IPS DF 6.9 (cell line): ENCODE measurements at places on chromosomes 7 and 10.

DNA sequence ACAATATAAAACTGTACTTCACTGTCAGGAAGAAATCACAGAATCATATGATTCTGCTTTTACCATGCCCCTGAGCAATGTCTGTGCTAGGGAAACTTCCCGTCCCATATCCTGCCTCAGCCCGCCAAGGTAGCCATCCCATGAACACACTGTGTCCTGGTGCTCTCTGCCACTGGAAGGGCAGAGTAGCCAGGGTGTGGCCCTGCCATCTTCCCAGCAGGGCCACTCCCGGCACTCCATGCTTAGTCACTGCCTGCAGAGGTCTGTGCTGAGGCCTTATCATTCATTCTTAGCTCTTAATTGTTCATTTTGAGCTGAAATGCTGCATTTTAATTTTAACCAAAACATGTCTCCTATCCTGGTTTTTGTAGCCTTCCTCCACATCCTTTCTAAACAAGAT is 31.8 kb downstream of the AP3M1 start:
- DNase-seq = no peak
- H3K4me1 ChIP-seq = no peaks in the 10 kb centered on the region
- no peaks in the 10 kb centered on the region for H3K27me3 ChIP-seq
- H3K4me3 ChIP-seq = no peak overlapping the region
- no peak overlapping the region for H3K27ac ChIP-seq

- H3K27ac ChIP-seq = no peak overlapping the region
- H3K36me3 ChIP-seq = no peaks in the 10 kb centered on the region; the same call in 1 of the 2 replicates
- H3K4me1 ChIP-seq = peaks cover 10% of the 10 kb centered on the region
- peaks cover 24% of the 10 kb centered on the region for H3K27me3 ChIP-seq
- peak overlapping the region; percentile 45; the same call in 1 of the 2 replicates for H3K4me3 ChIP-seq
These were observed 1.6 kb downstream of the SPOCK2 start for GRCh38 chr10:72086466-72087391.

- peaks cover 8% of the 10 kb centered on the region for H3K4me1 ChIP-seq
- no peaks in the 10 kb centered on the region for H3K27me3 ChIP-seq
- no peaks in the 10 kb centered on the region; the same call in 1 of the 2 replicates for H3K36me3 ChIP-seq
- no peak overlapping the region for H3K27ac ChIP-seq
- H3K4me3 ChIP-seq = no peak overlapping the region
These were observed 276.8 kb downstream of the ELFN1 start for GRCh38 chr7:1946773-1947450.

GRCh38 chr10:110432084-110432483 is 65.6 kb upstream of the DUSP5 start:
- no peak overlapping the region for H3K27ac ChIP-seq
- H3K36me3 ChIP-seq = no peaks in the 10 kb centered on the region
- no peaks in the 10 kb centered on the region for H3K27me3 ChIP-seq
- H3K4me3 ChIP-seq = no peak overlapping the region
- DNase-seq = no peak

DNA sequence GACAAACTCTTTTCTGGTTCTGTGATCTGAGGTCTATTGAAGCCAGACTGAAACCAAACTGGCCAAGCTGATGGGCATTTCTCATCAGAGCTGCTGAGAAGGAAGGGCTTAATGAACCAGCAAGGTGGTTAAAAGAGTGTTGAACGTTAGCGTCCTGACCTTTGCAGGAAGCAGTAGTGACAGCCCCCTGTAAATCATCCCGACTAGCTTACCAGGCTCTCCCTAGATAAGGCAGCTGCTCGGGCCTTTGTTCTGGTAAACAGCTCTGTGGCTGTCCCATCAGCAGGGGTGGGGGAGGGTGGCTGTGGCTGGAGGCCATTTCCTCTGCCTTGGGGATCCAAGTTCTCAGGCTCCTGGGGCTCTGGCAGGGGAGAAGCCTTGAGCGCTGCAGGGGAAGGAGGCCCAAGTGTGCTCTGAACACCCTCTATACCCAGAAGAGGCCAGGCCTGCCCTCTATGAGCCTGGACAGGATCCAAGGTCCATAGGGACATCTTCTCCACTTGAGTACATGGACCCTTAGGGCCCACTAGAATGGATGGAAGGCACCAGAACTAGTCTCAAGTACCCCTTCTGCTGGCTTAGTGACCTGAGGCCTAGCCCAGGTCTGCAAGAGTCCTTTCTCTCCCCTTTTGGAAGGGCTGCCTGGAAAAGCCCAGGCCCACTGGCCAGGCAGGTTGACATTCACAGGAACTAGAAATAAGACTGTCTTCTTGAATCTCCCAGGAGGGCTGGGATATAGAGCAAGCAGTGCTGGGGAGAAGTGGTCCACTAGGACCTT is 134.6 kb downstream of the ARHGAP22 start:
- H3K36me3 ChIP-seq = no peaks in the 10 kb centered on the region; the same call in 1 of the 2 replicates
- H3K4me1 ChIP-seq = peaks cover 4% of the 10 kb centered on the region
- H3K27ac ChIP-seq = no peak overlapping the region
- H3K4me3 ChIP-seq = no peak overlapping the region
- DNase-seq = no peak

DNA sequence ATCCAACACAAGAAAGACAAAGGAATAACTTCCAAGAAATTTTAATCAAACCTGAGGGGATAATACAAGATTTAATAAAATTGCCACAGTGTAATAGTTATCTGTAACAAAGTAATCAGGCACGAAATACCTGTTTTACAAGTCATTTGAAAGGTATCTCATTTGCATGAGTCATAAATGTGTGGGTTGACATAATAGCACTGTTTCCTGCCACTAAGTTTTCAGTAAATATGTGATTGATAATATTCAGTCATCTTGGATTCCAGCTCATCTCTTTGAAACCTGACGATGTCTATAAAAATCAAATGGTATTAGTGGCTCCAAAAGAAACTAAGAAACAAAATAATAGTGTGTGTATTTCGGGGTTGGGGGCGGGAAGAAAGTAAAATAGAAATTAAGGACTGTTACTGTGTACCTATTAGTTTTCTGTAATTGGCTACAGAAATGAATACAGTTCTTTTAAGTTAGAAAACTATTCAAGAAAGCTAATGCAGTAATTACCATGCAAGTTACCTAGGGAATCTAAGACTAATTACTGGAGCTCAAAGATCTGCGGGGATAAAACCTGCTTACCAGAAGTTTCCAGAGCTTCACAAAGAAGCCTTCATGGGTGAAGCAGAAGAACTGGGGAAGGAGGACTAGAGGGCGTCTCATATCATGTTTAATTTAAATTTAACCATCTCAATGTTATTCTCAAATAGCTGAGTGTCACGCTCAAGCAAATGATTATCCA is 100.7 kb downstream of the ST8SIA6 start:
- no peaks in the 10 kb centered on the region for H3K27me3 ChIP-seq
- no peaks in the 10 kb centered on the region for H3K36me3 ChIP-seq
- no peaks in the 10 kb centered on the region for H3K4me1 ChIP-seq
- H3K27ac ChIP-seq = no peak overlapping the region
- no peak for DNase-seq

GRCh38 chr7:120600607-120601006 is 257.3 kb downstream of the TSPAN12 start:
- no peaks in the 10 kb centered on the region for H3K27me3 ChIP-seq
- H3K4me3 ChIP-seq = no peak overlapping the region
- H3K27ac ChIP-seq = no peak overlapping the region
- no peak for DNase-seq
- no peaks in the 10 kb centered on the region for H3K36me3 ChIP-seq

DNA sequence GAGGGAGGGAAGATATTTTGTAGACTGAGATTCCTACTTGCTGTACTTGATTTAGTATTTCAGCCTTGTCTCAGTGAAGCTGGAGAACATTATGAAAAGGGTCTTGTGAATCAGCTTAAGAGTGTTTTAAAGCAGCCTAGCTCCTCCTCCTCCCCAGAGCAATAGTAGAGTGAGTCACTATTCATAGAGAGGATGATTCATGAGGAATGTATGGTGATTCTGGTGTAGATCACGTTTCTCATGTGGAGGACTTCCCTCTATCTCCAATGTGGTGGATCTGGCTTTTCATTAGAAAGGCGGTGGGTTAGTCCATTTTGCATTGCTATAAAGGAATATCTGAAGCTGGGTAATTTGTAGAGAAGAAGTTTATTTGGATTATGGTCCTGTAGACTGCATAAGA is 340.1 kb upstream of the CHRM2 start:
- no peaks in the 10 kb centered on the region for H3K27me3 ChIP-seq
- H3K4me1 ChIP-seq = no peaks in the 10 kb centered on the region
- DNase-seq = no peak
- no peak overlapping the region for H3K27ac ChIP-seq

- H3K27ac ChIP-seq = no peak overlapping the region
- no peaks in the 10 kb centered on the region for H3K27me3 ChIP-seq
- no peaks in the 10 kb centered on the region for H3K36me3 ChIP-seq
- DNase-seq = no peak
- no peak overlapping the region for H3K4me3 ChIP-seq
These were observed 63.4 kb upstream of the C1QL3 start for GRCh38 chr10:16585103-16585502.

- no peaks in the 10 kb centered on the region for H3K36me3 ChIP-seq
- no peak overlapping the region for H3K27ac ChIP-seq
- DNase-seq = no peak
- H3K4me1 ChIP-seq = 0 out of 2 replicates have a peak, but pooled peaks cover 4% of the 10 kb centered on the region
- no peaks in the 10 kb centered on the region for H3K27me3 ChIP-seq
- no peak overlapping the region for H3K4me3 ChIP-seq
These were observed 57.4 kb downstream of the PIP4K2A start for GRCh38 chr10:22657024-22657423.

GRCh38 chr10:123149568-123150270 is 1.8 kb downstream of the HMX2 start:
- DNase-seq = no peak
- H3K36me3 ChIP-seq = no peaks in the 10 kb centered on the region
- H3K27me3 ChIP-seq = peaks cover 58% of the 10 kb centered on the region
- peak overlapping the region; percentile 22; the same call in 1 of the 2 replicates for H3K4me3 ChIP-seq
- H3K4me1 ChIP-seq = peaks cover 12% of the 10 kb centered on the region; the same call in 1 of the 2 replicates

DNA sequence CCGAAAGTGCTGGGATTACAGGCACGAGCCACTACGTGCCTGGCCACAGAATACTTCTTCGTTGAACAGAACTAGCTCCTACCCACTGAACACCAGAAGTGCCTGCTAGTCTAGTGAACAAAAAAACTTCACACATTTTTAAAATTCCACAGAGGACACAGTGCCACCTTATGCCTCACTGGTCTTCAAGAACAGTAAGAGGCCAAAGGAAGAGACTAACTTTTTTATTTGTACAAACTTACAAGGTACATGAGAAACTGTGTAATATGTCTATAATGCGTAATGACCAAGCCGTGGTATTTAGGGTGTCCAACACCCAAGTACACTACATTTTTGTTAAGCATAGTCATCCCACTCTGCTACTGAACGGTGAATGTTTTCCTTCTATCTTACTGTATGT is 144.4 kb upstream of the PTER start:
- no peaks in the 10 kb centered on the region for H3K36me3 ChIP-seq
- no peaks in the 10 kb centered on the region for H3K4me1 ChIP-seq
- DNase-seq = no peak
- no peaks in the 10 kb centered on the region for H3K27me3 ChIP-seq

DNA sequence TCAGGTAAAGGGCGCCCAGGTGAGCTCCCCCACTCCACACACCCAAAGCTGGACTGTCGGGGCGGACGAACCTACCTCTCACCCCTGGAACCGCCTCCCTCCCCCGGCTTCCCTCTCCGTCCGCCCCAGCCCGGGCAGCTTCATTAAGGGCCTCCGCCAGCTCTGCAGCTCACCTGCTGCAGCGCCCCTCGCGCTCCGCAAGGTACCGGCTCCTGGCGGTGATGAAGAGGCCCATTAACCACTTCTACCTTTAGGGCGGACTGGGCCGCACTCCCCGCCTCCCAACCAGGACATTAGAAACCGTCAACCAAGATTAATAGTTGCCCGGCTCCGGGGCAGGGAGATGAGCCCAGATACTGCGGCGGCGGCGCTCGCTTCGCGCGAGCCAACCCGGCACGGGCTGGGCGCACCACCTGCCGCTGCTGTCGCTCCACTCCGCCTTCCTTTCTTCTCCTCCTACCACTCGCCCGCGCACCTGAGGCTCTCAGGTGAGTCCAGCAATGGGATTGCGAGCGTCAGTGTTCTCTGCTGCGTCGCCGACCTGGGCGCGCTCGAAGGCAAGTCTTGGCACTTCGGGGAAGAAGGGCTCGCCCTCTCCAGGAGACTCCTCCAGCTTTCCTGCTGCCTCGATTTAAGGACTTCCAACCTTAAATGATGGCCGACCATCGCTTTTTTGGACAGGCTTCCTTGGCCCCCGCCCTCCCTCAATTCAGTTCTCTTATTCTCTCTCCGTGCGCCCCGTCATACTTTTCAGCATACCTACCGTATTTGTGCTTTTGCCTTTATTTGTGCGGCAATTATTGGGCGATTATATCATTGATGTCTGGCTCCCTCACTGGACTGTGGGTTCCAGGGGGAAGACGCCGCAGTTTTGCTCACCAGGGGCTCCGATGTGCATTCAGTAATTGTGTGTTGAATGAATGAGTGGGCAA is 13.6 kb upstream of the KAZALD1 start:
- peaks cover 9% of the 10 kb centered on the region for H3K4me1 ChIP-seq
- H3K27me3 ChIP-seq = peaks cover 49% of the 10 kb centered on the region
- no peaks in the 10 kb centered on the region for H3K36me3 ChIP-seq
- H3K4me3 ChIP-seq = no peak overlapping the region; the same call in 1 of the 2 replicates
- no peak overlapping the region for H3K27ac ChIP-seq
- DNase-seq = no peak

GRCh38 chr7:108063520-108063933 is 60.6 kb upstream of the LAMB1 start:
- H3K4me3 ChIP-seq = no peak overlapping the region
- H3K27me3 ChIP-seq = no peaks in the 10 kb centered on the region
- H3K27ac ChIP-seq = no peak overlapping the region
- DNase-seq = no peak
- no peaks in the 10 kb centered on the region for H3K4me1 ChIP-seq

GRCh38 chr10:61692447-61693010 is 29.8 kb downstream of the CABCOCO1 start:
- H3K27ac ChIP-seq = no peak overlapping the region
- no peaks in the 10 kb centered on the region for H3K4me1 ChIP-seq
- H3K36me3 ChIP-seq = no peaks in the 10 kb centered on the region
- H3K27me3 ChIP-seq = no peaks in the 10 kb centered on the region
- no peak for DNase-seq
- H3K4me3 ChIP-seq = no peak overlapping the region

DNA sequence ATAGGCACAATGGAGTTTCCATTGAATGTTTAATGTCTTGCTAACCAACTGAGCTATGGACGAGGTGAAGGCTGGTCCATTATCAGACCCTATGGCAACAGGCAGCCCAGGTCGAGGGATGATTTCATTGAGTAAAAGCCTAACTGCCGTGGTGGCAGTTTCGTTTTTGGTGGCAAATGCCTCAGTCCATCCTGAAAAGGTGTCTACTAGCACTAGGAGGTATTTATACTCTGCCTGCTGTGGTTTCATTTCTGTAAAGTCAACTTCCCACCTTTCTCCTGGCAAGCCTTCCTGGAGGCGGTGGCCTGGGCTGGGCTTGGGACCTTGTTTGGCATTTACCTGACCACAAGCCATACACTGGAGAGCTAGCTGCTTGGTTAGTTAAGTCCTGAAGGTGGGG is 75.8 kb downstream of the PRR15 start:
- no peaks in the 10 kb centered on the region for H3K36me3 ChIP-seq
- DNase-seq = no peak
- H3K27ac ChIP-seq = no peak overlapping the region
